Adrenal gland (tissue), 19 donors: ENCODE measurements at places on chromosomes 11 and 22. TPM values are rescaled to one million over a fixed set of nuclear protein-coding genes. Genes with fewer than 3 reads are reported as not detected.

DNA sequence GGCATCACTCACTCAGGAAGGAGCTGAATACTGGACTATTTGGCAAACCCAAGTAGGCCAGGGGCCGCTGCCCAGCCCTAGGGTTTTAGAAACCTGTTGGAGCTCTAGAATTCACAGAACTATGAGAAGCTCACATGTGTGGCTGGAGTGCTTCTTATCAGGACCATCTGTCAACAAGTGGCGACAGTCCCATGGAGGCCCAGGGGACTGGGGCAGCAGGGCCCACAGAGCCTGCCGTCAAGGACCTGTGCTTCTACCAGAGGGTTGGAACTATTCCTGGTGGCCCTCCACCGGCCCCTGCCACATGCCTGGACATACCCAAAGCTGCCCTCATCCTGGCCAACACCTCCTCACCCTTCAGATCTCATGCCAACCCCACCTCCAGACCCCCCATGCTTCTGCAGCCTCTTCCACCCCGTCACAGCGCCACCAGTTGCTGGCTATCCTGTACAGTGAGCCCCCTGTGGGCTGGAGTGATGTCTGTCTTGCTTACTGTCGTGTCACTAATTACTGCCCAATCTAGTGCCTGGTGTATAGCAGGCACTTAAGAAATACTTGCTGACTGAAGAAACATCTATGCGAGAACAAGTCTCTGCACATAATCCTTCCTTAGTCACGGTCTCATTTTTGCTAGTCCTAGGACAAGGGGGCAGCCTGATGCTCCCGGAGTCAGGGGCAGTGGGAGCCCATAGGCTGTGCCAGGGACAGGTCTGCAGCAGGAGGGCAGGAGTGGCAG, 27.2 kb upstream of the RASL10A start:
- H3K4me1 ChIP-seq, result peaks cover 13% of the 10 kb centered on the region
- H3K4me3 ChIP-seq, result no peak overlapping the region
- H3K27me3 ChIP-seq, result no peaks in the 10 kb centered on the region
- H3K36me3 ChIP-seq, result peaks cover 81% of the 10 kb centered on the region
- no peak overlapping the region for H3K27ac ChIP-seq

DNA sequence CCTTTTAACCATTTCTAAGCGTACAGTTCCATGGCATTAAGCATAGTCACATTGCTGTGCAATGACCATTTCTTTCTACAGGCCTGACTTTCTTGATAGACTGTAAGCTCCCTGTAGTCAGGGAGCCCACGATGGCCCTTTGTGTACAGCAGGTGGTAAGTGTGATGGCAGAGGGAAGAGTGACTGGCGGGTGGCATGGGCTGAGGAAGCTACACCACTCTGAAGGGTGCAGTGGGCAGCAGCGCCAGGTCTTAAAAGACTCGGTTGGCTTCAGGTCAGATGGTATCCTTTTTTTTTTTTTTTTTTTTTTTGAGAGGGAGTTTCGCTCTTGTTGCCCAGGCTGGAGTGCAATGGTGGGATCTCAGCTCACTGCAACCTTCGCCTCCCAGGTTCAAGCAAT, 1.6 kb downstream of the PPM1F start:
- no peaks in the 10 kb centered on the region for H3K27me3 ChIP-seq
- no peak for DNase-seq
- H3K36me3 ChIP-seq, result no peaks in the 10 kb centered on the region
- H3K4me1 ChIP-seq, result peaks cover 13% of the 10 kb centered on the region

- H3K4me3 ChIP-seq, result no peak overlapping the region
- no peaks in the 10 kb centered on the region for H3K27me3 ChIP-seq
- H3K36me3 ChIP-seq, result peaks cover 13% of the 10 kb centered on the region
- H3K27ac ChIP-seq, result no peak overlapping the region
Measured at GRCh38 chr11:66852466-66853241, 4.2 kb upstream of the LRFN4 start.

DNA sequence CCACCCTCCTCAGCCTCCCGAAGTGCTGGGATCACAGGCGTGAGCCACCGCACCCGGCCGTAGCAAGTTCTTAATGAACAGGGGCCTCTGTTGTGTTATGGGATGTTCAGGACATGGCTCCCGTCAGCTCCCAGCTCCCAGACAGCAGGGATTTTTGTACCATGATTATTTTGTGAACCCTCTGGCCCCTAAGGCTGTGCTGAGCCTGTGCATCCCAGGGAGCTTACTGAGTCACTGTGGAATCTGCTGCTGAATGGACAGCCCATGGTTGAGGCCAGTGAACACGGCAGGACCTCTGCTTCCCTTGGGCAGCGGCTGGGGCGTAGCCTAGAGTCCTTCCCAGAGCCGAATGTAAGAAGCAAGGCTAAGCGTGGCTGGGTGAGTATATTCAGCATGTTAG, 245.2 kb downstream of the NTM start:
- H3K4me3 ChIP-seq, result no peak overlapping the region
- H3K4me1 ChIP-seq, result no peaks in the 10 kb centered on the region
- H3K27ac ChIP-seq, result no peak overlapping the region

- no peak overlapping the region for H3K27ac ChIP-seq
- DNase-seq, result peak; percentile 34
- H3K36me3 ChIP-seq, result no peaks in the 10 kb centered on the region
- H3K27me3 ChIP-seq, result no peaks in the 10 kb centered on the region
Measured at GRCh38 chr22:45131749-45132148, 32.0 kb upstream of the NUP50 start.

- DNase-seq, result no peak
- H3K4me1 ChIP-seq, result no peaks in the 10 kb centered on the region
Measured at GRCh38 chr11:115924744-115925567, 420.7 kb upstream of the CADM1 start.

DNA sequence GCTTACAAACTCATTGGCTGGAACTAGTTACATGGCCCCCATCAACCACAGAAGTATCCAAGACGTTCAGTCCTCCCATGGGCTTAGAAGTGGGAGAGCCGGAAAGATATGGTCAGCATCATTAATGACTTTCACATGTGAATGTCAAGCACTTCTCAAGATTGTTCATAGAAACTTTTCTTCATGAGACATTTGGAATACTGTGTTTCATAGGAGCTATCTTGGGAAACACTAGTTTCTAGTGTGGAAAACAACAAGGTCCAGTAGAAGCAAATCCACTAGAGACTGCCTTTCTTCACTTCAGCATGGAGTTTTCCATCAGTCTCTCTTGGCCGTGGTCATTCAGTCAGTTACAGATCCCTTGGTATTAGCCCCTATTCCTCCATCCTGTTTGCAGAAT, 160.9 kb downstream of the C11orf91 start:
- no peak overlapping the region for H3K27ac ChIP-seq
- H3K4me3 ChIP-seq, result no peak overlapping the region
- no peaks in the 10 kb centered on the region for H3K27me3 ChIP-seq
- H3K36me3 ChIP-seq, result no peaks in the 10 kb centered on the region
- H3K4me1 ChIP-seq, result no peaks in the 10 kb centered on the region

- H3K27me3 ChIP-seq, result no peaks in the 10 kb centered on the region
- no peaks in the 10 kb centered on the region for H3K36me3 ChIP-seq
- no peak for DNase-seq
- no peaks in the 10 kb centered on the region for H3K4me1 ChIP-seq
- H3K27ac ChIP-seq, result no peak overlapping the region
Measured at GRCh38 chr11:131898949-131899348, 528.5 kb downstream of the NTM start.

GRCh38 chr11:121773076-121773475, 320.3 kb upstream of the SORL1-AS1 start:
- H3K4me1 ChIP-seq, result no peaks in the 10 kb centered on the region
- no peaks in the 10 kb centered on the region for H3K27me3 ChIP-seq
- H3K27ac ChIP-seq, result no peak overlapping the region
- no peak for DNase-seq
- H3K4me3 ChIP-seq, result no peak overlapping the region

- H3K36me3 ChIP-seq, result no peaks in the 10 kb centered on the region
- no peak overlapping the region for H3K27ac ChIP-seq
- no peak for DNase-seq
- no peaks in the 10 kb centered on the region for H3K4me1 ChIP-seq
- H3K27me3 ChIP-seq, result no peaks in the 10 kb centered on the region
- no peak overlapping the region for H3K4me3 ChIP-seq
Measured at GRCh38 chr11:86896441-86896841, 58.8 kb downstream of the FZD4 start.

DNA sequence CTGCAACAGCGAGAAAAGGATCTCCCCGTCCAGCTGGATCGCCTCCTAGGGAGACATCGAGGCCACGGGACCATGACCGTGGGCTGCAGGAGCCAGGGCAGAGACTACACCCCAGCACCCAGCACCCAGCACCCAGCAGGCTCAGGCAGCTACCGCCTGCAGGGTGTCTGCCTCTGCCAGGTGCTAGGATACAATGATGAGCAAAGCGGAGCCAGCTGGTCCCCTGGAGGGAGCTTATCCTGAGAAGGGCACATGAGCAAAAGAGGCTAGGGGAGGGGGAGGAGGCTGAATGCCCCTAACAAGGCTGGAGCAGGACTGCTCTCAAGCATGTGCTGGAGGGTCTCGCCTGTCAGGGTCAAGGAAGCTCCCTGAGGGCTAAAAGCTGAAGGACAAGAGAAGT, 4.8 kb upstream of the CASTOR1 start:
- no peaks in the 10 kb centered on the region for H3K36me3 ChIP-seq
- H3K4me3 ChIP-seq, result no peak overlapping the region
- no peak for DNase-seq
- peaks cover 18% of the 10 kb centered on the region for H3K4me1 ChIP-seq

Gene PES1
- total RNA-seq, result 79.2 TPM

Gene VSIG10L2
- not detected for total RNA-seq

Gene NOL12
- total RNA-seq, result 31.5 TPM

Gene TEAD1
- total RNA-seq, result 48.6 TPM
